DMS 273 treated with DMSO at 0.1 percent for 48 hours (cell line): ENCODE measurements at places on chromosomes 3 and 15.
A peak's percentile ranks its signal among the peaks of the same experiment; 100 is the strongest.

DNA sequence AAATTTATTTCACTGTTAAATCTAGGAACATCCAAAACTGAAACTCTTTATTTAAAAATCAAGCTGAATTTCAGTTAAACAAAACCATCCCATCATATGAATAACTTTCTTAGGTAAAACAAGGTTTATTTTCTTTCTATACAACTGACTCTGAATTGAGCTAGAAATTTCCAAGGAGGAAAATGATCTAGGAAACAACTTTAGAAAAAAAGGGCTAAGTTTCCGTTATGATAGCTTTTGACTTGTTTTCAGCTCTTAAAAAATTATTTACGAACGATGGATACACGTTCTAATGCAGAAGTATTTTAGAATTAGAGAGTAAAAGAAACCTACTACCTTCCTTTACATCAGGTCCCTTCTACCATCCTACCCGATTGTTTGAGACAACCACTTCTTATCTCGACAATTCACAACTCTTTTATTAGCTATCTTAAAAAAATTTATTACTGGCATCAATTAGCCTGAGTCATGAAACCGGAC is 1.8 kb upstream of the IGF1R start:
- DNase-seq, result no peak

DNA sequence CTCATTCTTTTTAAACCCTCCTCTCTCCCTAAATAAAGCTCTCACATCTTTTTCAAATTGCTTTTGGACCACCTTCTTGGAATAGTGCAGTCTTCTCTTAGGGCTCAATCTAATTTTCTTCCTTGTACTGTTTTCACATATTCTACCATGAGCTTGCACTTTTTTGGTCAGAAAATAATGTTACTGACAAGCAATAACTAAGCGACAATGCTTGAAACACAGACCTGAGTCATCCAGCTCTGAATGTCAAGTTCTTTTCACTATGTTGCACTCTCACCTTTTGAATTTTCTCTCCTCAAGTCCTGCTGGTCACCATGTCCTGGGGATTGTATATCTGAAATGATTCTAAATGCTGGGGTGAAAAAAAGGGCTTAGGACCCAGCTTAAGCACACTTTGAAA is 8.9 kb downstream of the TNFAIP8L3 start:
- no peak for DNase-seq

DNA sequence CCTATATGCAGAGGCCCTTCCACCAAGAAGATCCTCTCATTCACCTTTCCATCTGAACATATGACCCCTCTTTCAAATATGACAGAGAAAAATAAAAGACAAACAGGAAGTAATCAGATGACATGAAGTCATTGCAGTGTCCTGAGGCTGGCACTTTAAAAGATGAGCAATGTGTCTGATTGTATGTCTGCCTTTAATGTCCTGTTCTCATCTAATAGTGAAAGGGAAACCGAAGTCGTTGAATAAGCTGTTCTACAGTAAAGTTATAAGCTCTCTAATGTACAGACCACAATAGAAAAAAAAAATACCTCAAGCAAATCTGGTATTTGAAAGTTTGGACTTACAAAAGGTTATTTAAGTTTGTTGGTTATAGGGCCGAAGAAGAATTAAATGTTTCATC is 243.0 kb downstream of the CLSTN2 start:
- no peak for DNase-seq

DNA sequence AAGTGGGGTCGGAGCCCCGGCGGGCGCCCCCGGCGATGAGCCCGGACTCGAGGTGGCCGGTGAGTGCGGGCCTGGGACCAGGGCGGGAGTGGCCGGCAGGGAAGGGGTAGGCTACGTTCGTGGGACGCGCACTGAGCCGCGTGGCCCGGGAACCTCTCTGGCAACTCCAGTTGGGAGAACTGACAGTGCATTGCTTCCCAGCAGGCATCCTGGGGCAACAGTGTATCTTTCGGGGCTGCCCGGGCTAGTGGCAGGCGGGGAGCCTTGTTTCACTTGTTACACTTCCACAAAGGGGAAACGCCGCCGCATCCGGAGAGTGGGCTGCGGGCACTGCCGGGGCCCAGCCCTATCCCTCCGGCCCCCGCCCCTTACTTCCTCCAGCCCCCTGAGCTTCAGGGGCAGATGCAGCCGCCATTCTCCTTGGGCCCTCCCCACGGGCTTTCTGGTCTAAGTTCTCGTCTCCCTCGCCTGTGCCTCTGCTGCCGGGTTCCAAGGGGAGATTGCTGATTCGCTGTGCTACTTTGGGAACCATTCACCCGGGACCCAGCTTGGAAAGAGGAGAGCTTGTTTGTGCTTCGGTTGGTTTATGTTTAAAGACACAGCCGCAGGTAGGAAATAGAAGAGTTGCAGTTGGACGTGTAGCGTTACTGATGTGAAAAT is 675 bp downstream of the BRPF1 start:
- DNase-seq, result no peak

- no peak for DNase-seq
These were observed 129.6 kb upstream of the GPR149 start for GRCh38 chr3:154559623-154560022.

DNA sequence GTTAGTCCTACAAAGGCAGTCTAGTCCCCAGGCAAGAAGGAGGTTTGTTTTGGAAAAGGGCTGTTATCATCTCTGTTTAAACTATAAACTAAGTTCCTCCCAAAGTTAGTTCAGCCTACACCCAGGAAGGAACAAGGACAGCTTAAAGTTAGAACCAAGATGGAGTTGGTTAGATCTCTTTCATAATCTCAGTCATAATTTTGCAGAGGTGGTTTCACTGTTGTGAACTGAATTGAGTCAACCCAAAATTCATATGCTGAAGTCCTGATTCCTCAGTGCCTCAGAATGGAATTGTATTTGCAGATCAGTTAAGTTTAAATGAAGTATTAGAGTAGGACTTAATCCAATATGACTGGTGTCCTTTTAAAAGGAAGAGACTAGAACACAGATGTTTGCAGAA is 101.0 kb upstream of the C3orf80 start:
- DNase-seq, result no peak

- no peak for DNase-seq
These were observed 87.8 kb upstream of the TJP1 start for GRCh38 chr15:29910068-29910467.

DNA sequence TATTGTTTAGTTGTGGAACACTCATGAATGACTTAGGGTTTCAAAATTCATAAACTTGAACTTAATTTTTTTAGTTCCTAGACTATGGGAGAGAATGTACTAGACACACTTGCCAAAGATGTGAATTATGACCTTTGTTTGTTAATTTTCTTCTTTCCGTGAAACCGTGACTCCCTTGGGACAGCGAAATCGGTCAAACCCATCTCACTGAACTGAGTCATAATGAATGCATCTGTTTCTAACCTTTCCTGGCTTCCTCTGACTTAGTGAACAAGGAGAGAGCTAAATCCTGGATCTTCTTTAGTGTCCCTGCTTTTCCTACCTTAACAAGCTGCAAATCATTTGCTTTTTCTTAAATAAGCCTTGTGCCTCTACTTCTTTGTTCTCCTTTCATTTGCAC is 85.5 kb downstream of the LARS2 start:
- DNase-seq, result no peak

- DNase-seq, result no peak
These were observed 1.8 kb downstream of the PSTPIP1 start for GRCh38 chr15:76996526-76997401.

- DNase-seq, result no peak
These were observed 52.4 kb downstream of the TNIK start for GRCh38 chr3:171407759-171408158.

DNA sequence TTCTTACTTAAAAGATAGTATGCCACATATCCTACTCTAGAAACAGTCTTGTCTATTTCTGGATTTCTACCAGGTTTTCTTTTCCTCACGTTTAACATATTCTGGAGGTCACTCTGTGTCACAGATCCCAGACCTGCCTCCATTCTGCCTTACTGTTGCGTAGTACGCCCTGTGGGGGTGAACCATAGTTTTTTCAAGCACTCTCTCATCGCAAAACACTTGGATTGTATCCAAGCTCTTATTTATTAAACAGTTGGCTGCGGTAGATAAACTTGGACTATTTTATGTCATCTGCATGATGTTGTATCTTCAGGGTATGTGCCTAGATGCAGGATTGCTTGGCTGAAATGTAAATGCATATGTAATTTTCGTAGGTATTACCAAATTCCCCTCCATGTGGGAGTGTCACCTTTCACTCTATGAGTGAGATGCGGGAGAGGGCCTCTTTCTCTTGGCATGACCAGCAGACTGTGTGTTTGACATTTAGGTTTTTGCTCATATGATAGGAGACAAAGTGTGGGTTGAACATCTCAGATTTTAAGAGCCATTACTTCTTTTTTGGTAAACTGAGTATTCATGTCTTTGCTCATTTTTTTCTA is 55.8 kb downstream of the ABTB1 start:
- DNase-seq, result no peak

GRCh38 chr3:77464111-77464688 is 424.3 kb downstream of the ROBO2 start:
- peak; percentile 5 for DNase-seq

DNA sequence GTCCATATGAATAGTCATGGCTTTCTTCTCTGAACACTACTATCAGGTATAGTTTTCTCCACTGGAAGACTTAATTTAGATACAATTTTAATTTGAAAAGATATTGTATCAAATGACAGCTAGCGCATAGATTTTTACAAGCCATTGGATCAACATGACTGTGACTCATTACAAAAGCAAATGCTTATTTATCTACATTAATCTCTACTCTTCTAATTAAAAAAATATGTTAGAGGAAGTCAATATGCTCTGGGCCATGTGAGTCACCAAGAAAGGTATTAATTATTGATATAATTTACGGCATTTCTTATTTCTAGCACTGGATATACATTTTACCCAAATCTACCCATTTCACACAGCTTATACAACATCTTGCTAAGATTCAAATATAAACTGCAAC is 800.3 kb upstream of the GBE1 start:
- DNase-seq, result no peak

GRCh38 chr15:31381801-31382712 is 55.4 kb downstream of the KLF13 start:
- no peak for DNase-seq

DNA sequence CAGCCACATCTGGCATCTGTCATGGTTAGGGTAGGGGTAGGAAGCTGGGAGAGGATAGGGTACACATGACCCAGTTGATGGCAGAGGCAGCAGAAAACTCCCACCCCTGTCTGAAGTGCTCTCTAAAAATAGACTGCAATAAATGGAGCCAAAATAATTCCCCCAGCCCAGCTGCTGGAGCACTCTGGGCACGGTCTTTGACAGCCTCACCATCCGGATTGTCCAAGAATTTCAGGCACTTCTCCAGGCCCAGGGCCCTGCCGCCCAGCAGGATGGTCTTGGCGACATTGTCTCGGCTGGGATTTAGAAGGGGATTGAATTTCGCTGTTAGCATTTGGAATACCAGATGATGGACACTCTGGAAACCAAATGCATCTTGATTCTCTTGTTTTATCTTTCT is 103.7 kb downstream of the IQSEC1 start:
- DNase-seq, result no peak

DNA sequence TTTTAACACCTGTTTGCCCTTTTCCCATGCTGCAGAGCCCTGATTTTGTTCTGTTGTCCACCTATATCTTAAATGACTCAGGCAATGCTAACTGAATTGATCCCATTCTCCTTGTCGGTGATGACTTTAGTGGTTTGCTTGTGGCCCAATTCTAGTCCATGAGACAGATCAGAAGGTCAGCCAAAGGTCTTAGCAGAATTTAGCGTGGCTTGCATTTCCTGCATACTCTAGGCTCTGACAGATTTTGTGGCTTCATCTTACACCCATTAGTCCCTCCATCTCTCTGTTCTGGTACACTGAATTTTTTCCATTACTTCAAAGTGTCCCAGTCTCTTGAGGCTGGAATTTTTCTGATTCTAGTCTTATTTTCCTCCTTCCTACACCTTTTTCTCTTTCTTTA is 161.9 kb downstream of the STAC start:
- no peak for DNase-seq
